ENCODE measurements at places on chromosomes 16 and 17.

DNA sequence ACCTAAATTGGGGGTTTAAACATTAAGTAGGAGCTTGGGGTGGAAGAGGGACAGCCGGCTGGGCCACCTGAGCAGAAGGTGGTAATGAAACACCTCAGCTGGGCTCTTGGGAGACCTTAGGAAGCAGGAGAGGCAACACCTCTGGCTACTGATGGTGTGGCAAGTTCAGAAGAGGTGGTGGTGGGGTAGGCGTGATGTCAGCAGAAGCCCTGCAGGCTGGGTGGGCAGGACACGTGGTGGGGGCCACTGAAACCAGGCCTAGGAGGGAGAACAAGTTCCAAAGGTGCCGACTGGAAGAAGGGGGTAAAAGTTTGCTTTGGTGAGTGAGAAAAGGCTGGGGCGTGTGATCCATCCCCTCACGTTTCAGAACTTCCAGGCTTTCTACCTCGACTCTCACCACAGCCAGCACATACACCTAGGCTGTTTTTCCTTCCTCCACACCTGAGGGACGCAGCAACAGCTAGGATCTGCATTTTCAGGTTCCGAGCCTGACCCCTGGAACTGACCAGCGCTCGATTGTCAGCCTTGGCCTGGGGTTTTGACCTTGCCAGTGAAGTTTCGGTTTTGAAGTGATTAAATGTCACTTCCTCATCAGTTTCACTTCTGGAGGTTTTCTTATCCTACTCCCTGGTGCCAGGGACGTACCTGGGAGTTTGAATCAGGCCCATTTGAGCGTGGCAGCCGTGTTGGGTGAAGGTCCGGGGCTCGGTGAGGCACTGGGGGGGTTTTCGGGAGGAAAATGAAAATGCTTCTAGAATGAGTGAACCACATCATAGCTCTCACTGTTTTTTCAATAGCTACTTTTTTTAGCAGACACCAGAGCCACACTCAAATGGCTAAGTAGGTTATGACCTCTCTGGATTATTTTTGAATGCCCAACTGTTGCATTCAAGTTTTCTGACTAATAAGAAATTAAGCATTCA is 10.0 kb downstream of the SNN start:
- DNase-seq: no peak

DNA sequence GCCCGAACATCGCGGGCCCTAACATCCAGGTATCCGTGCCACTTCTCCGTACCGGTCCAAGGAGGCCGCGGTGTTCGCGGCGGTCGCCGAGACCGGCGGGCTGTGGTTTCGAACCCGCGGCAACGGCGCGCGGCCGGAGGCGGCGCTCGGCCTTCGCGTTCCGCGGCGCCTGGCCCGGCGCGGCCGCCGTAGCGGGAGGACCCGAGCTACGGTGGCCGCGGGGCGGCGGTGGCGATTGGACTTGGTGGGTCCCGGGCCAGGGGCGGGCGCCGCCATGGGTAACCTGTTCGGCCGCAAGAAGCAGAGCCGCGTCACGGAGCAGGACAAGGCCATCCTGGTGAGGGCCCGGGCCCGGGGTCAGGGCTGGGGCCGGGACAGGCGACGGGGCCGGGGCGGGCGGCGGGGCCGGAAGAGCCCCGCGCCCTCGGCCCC is at the start of gene CHMP6:
TSS of gene CHMP6 (plus strand) at position 197 of the 432 bp plus-strand sequence. CDS start at position 275, 78 bp downstream.
- peak; percentile 72 for DNase-seq

DNA sequence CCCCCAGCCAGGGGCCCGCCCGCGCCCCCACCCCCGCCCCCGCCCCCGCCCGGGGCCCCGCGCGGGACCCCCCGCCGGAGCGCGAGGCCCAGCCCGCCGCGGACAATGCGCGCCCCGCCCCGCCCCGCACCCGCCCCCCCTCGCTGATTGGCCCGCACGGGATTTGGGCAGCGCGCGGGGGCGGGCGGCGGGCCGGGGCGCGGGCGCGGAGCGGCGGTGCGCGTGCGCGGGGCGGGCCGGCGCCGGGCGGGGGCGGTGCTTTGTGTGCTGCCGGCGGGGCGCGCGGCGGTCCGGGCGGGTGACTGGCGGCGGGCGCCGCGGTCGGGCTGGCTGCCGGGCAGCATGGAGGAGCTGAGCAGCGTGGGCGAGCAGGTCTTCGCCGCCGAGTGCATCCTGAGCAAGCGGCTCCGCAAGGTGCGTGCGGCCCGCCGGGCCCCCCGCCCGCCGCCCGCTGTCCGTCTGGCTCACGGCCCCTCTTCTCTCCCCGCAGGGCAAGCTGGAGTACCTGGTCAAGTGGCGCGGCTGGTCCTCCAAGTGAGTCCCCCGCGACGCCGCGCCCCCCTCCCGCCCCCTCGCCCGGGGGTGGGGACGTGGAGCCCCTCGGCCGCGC is at the start of gene CBX2:
TSS of gene CBX2 (plus strand) at position 255 of the 610 bp plus-strand sequence. CDS start at position 343, 88 bp downstream.
- DNase-seq: peak; percentile 84

GRCh38 chr16:66706506-66706880 is 9.9 kb upstream of the CMTM4 start:
- DNase-seq: no peak

- DNase-seq: no peak
Measured at GRCh38 chr17:509316-509715, 156.7 kb upstream of the RPH3AL start.

All from activated CD8-positive, alpha-beta T cell treated with anti-CD3 and anti-CD28 coated beads, Interleukin-2, amount 10 ng/mL, durations not matched to agents 7 days and 5 days (primary cell).